ENCODE measurements at places on chromosomes 12 and 14.

DNA sequence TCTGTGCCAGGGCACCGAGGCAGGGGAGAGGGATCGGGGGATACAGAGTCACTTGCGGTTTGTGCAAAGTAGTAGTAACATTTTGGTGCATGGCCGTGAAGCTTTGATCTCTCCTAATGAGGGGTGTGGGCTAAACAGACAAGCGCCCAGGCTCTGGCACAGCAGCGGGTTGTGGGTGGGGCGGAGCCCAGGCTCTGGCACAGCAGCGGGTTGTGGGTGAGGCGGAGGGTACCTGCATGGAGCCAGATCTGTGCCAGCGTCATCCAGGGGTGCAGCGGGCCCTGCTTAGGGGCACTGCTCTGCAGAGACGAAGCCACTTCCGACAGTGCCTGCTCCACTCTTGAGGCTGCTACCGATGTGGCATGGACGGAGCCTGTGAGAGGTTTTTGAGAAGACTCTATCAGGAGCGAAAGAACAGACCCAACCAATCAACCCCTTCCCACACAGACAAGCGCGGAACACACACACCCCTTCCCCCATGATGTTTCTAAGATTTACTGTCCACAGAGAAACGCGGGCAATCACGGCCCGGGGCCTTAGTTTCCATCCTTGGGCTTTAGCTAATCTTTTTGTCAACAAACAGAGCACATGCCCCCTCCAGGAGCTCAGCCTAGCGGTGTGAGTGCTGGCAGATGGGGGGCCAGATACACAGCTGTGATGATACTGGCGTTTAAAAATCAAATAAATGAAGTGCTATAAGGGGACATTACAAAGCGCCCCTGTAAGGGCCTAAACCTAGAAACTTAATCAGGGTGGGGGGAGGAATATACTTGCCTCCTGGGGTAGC lies 196.6 kb downstream of the CALM1 start:
- no peaks in the 10 kb centered on the region for H3K4me1 ChIP-seq
- no peak overlapping the region for H3K4me3 ChIP-seq
- H3K27ac ChIP-seq: no peak overlapping the region
- DNase-seq: no peak
- no peaks in the 10 kb centered on the region for H3K36me3 ChIP-seq

DNA sequence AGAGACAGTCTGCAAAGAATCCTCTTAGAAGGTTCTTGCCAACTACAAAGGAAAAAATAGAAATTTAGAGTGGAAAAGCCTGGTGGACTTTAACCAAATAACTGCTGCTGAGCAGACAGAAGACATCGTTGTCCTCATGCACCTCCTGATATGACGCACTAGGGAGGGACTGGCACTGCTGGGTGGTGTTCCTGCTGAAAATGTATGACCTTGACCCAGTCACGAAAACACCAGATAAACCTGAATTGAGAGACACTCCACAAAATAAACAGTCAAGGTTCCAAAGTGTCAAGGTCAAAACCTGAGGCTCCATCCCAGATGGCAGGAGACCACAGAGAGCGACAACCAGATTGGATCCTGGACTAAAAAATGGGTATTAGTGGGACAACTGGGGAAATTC lies 61.9 kb downstream of the CHGA start:
- DNase-seq: no peak
- no peak overlapping the region for H3K4me3 ChIP-seq
- no peaks in the 10 kb centered on the region for H3K27me3 ChIP-seq
- H3K27ac ChIP-seq: peak overlapping the region; percentile 2

GRCh38 chr12:2541631-2542204 lies 253.1 kb upstream of the FKBP4 start:
- H3K27me3 ChIP-seq: no peaks in the 10 kb centered on the region
- no peak overlapping the region for H3K4me3 ChIP-seq
- DNase-seq: no peak
- no peaks in the 10 kb centered on the region for H3K36me3 ChIP-seq

GRCh38 chr12:110244829-110245228 lies 36.2 kb upstream of the ATP2A2 start:
- no peak overlapping the region for H3K27ac ChIP-seq
- H3K4me1 ChIP-seq: peaks cover 39% of the 10 kb centered on the region
- H3K4me3 ChIP-seq: no peak overlapping the region
- H3K27me3 ChIP-seq: no peaks in the 10 kb centered on the region
- DNase-seq: no peak
